Non-pigmented ciliary epithelial cell (primary cell): ENCODE measurements at places on chromosomes 11 and 22.

- DNase-seq: no peak
Observed at GRCh38 chr11:17378655-17379054, 9.8 kb downstream of the KCNJ11 start.

DNA sequence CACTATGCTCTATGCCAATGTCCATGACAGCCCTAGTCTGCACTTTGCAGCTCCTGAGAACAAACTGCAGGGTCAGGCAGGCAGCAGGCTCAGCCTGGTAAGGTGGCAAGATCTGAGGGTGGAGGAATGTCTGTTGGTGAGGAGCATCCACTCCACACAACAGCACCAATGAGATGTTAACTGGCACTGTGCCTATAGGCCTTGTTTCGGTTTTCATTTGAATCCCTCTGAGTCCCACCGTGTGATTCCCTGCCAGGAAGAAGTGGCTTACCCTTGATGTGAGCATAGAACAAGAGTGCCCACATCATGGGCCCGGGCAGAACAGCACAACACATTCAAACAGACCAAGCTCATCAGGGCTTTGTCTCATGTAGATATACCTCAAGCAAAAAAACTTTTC lies 44.1 kb upstream of the CHRM4 start:
- DNase-seq: no peak

DNA sequence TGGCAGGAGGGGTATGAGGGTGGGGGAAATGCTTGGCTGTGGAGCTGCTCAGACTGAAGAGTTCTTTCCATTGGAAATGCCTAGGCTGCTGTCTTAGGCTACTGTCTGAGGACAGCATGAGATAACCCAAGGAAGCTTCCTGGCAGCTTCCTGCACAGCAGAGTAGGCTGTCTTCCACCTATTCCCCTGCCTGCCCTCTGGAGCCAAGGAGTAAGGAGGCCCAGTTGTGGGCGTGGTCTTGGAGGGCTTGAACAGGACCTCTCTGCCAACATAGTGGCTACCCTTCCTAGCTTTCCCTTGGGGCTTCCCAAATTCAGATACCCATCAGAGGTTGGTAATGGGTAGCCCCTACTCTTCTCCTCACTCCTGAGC lies 25.9 kb downstream of the PHLDB1 start:
- no peak for DNase-seq

GRCh38 chr22:21858025-21858764 lies 9.2 kb downstream of the MAPK1 start:
- no peak for DNase-seq

DNA sequence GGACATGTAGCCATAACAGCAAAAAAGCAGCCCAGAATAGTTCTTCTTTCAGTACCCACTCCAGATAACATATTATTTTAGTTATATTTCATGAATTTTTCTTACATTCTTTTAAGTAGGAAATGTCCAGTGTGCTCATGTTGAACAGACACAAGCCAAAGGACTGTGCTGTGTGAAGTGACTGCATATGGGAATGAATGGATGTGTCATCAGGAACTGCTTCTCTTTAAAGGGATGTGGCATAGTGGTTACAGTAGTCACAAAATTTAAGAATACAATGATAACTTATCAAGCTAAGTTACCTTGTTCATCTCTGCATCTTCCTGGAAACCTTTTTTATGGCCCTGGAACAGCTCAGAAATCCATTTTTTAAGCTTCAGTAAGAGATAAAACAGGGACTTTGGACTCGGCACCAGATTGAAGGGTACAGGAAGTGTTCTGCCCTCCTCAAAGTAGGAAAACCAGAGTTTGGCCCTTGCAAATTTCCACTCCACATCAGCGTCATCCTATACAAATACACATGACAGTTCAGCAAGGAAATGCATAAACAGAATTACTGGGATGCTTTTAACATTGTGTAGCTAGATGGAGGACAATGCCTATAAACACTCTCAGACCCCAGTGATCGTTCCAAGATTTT lies 112.8 kb downstream of the TRPC6 start:
- DNase-seq: no peak

DNA sequence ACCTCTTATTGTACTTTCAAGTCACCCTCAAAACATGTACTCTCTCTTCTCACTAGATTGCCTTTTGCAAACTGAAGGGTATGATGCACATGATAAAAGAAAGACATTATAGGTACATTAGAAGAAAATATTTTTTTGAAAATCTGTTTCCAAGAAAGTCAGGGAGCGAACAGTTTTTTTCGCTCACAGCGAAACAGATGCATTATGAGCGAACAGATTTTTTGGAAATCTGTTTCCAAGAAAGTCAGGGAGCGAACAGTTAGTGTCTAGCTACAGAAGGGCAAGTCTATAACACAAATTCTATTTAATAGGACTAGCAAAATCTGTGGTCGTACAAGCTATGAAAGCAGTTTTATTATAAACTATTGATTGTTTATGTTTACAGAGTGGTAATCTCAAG lies 296.2 kb upstream of the ANO3 start:
- DNase-seq: no peak

DNA sequence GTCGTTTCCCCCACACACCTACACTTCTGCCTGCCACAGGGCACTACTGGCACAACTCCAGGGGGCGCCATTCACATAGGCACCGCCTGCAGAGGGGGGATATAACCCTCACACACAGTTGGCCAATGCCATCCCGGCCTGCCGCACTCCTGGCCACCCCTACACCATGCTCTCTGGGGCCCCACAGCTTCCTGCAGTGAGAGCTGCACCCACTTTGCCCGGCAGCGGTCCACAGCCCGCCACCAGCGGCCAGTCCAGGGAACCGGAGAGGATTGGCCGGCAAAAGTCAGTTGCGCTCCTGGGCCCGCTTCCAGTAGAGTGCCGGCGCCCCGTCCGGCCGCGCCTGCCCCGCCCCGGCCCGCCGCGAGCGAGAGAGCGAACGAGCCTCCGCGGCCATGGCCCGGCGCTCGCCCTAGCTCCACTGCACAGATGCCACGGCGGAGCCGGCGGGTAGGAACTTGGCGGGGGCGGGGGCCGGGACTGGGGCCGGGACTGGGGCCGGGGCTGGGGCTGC lies 25.6 kb upstream of the SUSD2 start:
- DNase-seq: no peak

DNA sequence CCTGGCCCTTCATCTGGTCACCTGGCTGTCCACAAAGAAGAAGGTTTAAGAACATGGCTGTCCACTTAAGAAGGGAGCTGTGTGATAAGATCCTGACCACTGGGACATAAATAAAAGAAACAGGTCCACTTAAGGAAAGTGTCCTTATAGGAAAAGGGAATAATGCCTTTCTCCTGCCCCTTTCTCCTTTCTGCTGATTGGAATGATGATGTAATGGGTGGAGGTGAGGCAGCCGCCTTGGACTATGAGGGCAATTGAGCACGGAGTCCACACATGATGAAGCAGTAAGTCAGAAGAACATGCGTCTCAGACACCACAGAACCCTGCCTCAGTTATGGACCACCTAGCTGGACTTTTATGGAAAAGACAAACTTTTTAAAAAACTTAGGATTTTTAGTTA lies 401.1 kb downstream of the SHANK2 start:
- DNase-seq: no peak

- no peak for DNase-seq
Observed at GRCh38 chr11:35103366-35104208, 35.4 kb upstream of the CD44 start.

DNA sequence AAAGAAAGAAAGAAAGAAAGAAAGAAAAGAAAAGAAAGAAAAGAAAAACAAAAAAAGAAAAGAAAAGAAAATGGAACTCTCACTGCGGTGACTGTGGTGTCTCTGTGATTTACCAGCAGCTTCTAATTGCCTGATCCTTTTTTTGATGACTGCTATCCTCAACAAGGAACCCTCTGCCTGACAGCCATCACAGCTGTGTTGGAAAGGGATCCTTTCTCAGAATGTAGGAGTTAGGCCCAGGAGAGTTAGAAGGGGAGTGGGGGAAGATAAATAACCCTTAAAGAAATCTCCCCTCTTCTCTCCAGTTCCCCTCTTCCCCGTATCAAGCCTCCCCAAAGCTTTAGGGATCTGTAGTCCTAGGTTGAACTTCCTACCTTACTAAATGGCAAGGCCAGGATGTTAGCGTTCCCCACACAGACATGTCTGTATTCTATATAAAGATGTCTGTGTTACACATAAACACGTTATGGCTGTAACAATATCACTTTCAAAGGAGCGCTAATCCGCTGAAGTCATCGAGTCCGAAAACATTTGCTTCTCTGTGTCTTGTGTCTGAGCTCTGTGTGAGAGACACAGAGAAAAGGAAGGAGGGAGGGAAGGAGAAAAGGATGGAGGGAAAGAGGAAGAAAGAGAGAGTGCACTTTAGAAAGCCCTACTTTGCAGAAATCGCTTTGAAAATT lies 26.8 kb upstream of the WT1 start:
- no peak for DNase-seq

GRCh38 chr22:29524442-29525191 lies 28.9 kb downstream of the THOC5 start:
- no peak for DNase-seq

DNA sequence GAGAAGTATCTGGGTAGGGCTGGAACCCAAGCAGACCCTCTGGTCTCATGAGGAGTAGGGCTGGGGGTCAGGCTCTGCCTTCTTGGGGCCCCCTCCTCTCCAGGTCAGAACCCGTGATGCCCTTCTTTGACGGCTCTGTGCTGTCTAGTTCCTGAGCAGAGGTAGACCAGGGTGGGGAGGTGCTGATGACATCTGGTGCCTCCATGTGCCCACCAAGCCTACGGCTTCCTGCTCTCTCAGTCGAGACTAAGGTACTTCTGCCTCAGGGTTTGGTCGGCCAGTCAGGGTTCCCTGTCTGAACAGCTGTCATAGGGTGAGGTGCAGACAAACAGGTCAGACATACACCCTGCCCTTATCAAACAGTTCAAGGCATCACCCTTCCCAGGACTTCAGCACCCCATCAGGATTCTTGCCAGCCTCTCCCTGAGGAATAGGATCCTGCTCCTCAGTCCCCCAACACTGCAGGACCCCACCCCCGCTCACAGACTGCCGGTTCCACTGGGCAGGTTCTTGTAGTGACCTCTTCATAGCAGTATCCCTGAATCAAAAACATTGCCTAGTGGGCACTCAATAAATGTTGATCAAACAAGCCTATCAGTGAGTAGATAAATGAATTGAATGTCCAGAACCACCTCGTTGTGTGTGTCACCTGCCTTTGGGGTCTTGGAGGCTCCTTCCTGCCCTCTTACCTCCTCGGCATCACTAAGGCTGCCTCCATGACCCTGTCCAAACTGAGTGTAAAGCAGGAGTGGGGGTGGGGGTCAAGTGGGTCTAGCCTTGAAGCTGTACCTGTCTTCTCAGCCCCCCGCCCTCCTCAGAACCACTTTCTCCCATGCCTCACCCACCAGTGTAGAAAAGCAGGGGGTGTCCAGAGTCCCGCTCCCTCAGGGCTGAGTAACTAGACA lies 158.2 kb downstream of the BUD13 start:
- no peak for DNase-seq

DNA sequence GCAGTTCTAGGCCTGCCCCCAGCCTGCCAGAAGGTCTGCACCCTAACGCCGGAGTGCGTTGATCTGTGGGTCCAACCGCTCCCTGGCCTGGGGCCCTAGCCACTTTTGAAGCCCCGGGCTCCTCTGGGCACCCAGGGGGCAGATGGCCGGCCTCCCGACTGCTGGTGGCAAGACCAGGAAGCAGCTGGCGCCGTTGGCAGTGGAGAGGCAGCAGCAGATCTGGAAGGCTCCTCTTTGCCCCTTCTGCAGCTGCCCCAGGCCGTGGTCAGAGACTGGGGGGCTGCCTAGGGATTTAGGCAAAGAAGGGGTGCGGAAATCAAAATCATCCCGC lies 445 bp upstream of the VWCE start:
- DNase-seq: no peak

DNA sequence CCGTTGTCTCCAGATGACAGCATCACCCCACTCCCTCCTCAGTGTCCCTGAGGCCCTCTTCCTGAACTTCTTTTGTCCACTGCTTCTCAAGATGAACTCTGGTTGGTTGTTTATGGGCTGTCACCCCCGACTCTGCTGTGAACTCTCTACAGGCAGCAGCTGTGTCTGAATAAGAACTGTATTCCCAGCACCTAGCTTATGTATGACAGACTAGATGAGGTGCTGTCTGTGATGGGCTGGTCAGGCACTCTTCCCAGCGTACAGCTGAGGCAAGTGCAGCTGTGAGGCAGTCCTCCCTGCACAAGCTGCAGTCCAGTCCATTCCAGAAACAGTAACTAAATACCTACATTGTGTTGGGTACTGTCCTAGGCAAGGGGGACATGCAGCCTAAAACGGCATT lies 111.4 kb upstream of the PITPNB start:
- no peak for DNase-seq

- DNase-seq: no peak
Observed at GRCh38 chr11:95699631-95700470, 89.7 kb downstream of the FAM76B start.

GRCh38 chr11:117620086-117620485 lies 176.9 kb downstream of the DSCAML1 start:
- no peak for DNase-seq

DNA sequence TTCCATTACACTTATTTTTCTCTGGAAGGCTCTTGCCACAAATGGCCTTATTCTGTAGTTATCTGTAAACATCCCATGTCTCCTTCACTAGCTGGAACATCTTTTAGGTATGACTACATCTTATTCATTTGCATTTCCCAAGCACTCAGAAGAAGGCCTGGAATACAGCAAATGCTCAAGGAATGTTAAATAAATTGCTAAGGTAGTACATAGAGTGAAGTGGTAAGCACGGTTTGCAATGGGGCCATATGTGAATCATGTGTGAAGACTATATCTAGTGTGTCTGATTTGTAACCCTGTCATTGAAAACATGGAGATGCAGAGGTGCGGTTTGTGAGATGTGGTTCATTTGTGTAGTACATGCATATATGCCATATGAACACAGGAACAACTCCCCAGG lies 33.5 kb downstream of the GDPD4 start:
- DNase-seq: peak; percentile 67

GRCh38 chr11:95487391-95487790 lies 256.4 kb upstream of the SESN3 start:
- DNase-seq: no peak

- DNase-seq: no peak
Observed at GRCh38 chr11:87256694-87257340, 219.1 kb downstream of the TMEM135 start.

- DNase-seq: no peak
Observed at GRCh38 chr11:114180301-114181055, 115.7 kb upstream of the NNMT start.

GRCh38 chr11:16966930-16967671 lies 47.1 kb downstream of the PLEKHA7 start:
- DNase-seq: no peak
